Activated naive CD4-positive, alpha-beta T cell treated with anti-CD3 and anti-CD28 coated beads, Interleukin-2, amount 10 ng/mL, durations not matched to agents 7 days and 5 days (primary cell): ENCODE measurements at places on chromosomes 2 and 18.

- no peak for DNase-seq
Measured at GRCh38 chr2:204483608-204484081, 61.6 kb upstream of the PARD3B start.

DNA sequence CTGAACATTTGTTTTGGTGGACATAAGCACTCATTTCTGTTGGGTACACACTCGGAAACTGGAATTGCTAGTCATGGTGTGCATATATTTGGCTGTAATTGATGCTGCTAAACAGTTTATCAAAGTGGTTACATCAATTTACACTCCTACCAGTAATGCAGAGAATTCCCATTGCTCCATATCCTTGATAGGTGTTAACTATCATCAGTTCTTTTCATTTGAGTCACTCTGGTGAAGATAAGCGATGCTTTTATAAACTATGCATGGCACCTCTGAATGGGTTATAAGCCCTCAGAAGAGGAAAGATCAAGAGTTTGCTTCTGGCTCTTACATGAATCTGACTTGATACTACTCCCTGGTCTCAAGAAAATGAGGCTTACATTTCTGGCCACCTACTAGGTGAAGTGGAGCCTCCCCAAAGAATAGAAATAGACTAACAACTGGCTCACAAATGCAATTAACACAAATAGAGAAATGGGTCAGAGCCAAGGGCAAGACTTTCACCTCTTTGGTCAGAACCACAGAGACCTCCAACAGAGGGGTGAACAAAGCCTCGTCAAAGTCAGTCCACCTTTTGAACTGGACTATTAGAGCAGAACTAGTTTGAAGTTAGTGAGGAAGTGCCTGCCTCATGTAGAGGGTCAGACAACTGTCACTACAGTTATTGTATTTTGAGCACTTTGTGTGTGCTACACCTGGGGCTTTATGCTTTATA lies 15.0 kb upstream of the STK17B start:
- DNase-seq: no peak

- no peak for DNase-seq
Measured at GRCh38 chr2:133271105-133271504, 297.2 kb downstream of the NCKAP5 start.

DNA sequence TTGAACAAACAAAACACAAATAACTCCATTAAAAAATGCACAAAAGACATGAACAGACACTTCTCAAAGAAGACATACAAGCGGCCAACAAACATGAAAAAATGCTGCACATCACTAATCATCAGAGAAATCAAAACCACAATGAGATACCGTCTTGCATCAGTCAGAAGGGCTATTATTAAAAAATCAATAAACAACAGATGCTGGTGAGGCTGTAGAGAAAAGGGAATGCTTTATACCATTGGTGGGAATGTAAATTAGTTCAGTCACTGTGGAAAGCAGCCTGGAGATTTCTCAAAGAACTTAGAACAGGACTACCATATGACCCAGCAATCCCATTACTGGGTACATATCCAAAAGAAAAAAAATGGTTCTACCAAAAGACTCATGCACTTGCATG lies 37.8 kb downstream of the GPR155 start:
- DNase-seq: no peak

GRCh38 chr18:35197296-35197695 lies 43.5 kb upstream of the ZNF397 start:
- DNase-seq: no peak
